ENCODE measurements at places on chromosomes 1 and 21.

- no peak for DNase-seq
Observed at GRCh38 chr21:35896060-35896459, 164.3 kb downstream of the SETD4 start.

DNA sequence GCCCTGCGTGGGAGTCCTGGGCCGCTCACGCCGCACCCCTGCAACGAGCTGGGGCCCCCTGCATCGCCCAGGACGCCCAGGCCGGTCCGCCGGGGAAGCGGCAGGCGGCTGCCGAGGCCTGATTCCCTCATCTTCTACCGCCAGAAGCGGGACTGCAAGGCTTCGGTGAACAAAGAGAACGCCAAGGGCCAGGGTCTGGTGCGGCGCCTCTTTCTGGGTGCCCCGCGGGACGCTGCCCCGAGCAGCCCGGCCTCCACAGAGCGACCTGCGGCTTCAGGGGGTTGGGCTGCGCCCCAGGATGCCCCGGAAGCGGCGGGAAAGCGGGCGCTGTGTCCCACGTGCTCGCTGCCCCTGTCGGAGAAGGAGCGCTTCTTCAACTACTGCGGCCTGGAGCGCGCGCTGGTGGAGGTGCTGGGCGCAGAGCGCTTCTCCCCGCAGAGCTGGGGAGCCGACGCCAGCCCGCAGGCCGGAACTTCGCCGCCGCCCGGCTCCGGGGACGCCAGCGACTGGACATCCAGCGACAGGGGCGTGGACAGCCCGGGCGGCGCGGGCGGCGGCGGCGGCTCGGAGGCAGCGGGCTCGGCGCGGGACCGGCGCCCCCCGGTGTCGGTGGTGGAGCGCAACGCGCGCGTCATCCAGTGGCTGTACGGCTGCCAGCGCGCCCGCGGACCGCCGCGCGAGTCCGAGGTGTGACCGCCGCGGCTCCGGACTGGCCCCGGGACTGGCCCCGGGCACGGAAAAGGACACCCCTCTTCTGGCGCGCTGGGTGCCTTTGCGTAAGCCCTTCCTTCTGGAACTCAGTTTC, 2.7 kb downstream of the FAM110D start:
- DNase-seq = no peak

GRCh38 chr1:114081437-114082303, 72.0 kb downstream of the SYT6 start:
- DNase-seq = no peak

GRCh38 chr21:42276076-42276475, 39.1 kb downstream of the TFF3 start:
- DNase-seq = no peak

GRCh38 chr1:152924191-152924590, 15.8 kb downstream of the IVL start:
- DNase-seq = no peak

DNA sequence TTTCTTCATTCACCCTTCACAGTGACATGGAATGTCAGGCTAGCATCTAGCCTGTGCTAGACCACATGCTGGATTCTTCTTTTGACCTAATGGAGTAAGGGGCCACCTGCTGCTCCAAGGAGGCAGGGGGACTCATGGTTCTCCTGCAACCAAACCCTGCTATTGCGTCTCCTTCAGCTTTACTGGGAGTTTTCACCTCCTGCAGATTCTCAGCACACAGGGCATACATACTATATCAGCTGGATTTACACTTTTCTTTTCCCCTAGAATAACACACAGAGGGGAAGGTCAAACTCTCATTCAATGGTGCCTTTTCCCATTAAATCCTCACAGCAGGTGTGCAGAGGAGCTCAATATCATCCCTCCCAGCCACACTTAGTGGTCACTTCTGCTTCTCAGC, 16.6 kb upstream of the AK5 start:
- no peak for DNase-seq

DNA sequence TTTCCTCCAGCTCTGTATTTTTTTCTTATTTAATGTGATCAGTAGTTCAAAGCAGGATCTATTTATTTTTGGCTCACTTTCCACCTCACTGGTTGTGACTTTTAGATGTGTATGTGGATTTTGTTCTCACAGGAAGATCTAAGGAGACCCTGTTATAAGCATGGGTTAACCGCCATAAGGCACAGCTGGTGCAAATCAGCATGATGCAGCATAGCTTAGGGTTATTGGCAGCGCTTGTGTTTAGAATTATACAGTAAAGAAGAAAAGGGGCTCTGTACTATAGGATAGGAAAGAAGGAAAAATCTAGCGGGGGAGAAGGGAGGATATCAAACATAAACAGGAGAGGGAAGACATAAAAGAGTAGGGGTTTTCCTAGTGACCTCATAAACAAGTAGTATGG, 26.9 kb upstream of the RGL1 start:
- peak; percentile 18 for DNase-seq

GRCh38 chr1:116433275-116434257, 60.5 kb downstream of the ATP1A1 start:
- DNase-seq = no peak

- DNase-seq = no peak
Observed at GRCh38 chr1:38203441-38203840, 156.8 kb upstream of the POU3F1 start.

All from astrocyte of the cerebellum (primary cell).